NCI-H526 treated with DMSO at 0.1 percent for 48 hours (cell line): ENCODE measurements at places on chromosomes 7 and 10.

- DNase-seq = no peak
Observed at GRCh38 chr10:14060320-14061070, 270.2 kb downstream of the FRMD4A start.

- DNase-seq = no peak
Observed at GRCh38 chr10:77357185-77357584, 280.4 kb downstream of the KCNMA1 start.

- DNase-seq = no peak
Observed at GRCh38 chr7:101593556-101593955, 35.5 kb downstream of the MYL10 start.

DNA sequence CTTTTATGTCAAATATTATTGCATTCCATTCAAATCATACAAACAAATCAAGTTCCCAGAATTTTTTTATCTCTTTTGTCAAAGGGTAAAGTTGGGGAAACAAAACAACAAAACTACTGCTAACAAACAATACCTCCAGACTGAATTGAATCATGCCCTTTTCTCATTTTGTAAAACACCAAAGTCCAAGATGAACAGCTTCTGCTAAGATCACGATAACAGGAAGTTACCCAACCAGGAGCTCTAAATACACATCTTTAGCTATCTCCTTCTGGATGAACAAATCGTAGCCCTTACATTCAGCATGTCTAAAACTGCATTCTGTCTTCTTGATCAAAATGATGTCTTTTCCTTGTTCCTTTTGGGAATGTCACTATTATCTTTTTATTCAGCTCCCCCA, 97.4 kb downstream of the CTTNBP2 start:
- DNase-seq = no peak

GRCh38 chr10:112059220-112059619, 124.3 kb downstream of the GPAM start:
- DNase-seq = no peak

GRCh38 chr7:133016604-133017003, 65.3 kb downstream of the CHCHD3 start:
- no peak for DNase-seq

DNA sequence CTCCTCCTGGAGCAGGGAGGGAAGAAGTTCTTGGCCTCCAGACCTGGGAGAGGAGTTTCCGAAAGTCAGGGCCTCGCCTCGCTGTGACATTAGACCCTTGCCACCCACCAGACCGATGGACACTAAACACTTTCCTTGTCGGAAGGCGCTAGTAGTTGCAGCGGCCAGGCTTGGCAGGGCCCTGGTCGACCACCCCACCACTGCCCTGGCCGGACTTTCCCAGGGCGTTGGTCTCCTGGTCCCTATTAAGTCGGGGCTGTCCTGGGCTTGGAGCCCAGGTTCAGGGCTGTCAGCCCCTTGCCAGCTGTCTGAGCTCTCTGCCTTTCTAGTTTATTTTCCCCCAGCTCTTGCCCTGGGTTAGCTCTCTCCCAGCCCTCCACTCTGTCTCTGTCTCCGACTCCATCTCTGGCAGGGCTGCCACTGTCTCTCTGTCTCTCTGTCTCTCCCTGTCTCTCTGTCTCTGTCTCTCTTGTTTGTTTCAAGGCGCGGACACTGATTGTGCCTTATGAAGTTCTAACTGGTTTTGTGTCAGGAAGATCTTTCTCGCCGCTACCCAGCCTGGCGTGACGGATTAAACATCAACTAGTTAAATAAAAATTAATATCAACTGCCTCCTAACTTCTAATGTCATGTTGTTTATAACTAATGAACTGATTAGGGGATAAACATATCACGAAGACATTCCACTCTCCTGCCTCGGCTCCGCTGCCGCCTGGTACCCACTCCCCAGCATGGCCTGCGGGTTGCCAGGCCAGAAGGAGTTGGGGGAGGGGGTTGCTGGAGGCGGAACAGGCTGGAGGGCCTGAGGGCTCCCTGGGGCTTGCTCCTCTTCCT, 13.8 kb upstream of the PAX2 start:
- no peak for DNase-seq

- DNase-seq = no peak
Observed at GRCh38 chr7:15715435-15715834, 29.0 kb upstream of the MEOX2 start.

- no peak for DNase-seq
Observed at GRCh38 chr10:3516923-3517255, 268.1 kb downstream of the KLF6 start.

DNA sequence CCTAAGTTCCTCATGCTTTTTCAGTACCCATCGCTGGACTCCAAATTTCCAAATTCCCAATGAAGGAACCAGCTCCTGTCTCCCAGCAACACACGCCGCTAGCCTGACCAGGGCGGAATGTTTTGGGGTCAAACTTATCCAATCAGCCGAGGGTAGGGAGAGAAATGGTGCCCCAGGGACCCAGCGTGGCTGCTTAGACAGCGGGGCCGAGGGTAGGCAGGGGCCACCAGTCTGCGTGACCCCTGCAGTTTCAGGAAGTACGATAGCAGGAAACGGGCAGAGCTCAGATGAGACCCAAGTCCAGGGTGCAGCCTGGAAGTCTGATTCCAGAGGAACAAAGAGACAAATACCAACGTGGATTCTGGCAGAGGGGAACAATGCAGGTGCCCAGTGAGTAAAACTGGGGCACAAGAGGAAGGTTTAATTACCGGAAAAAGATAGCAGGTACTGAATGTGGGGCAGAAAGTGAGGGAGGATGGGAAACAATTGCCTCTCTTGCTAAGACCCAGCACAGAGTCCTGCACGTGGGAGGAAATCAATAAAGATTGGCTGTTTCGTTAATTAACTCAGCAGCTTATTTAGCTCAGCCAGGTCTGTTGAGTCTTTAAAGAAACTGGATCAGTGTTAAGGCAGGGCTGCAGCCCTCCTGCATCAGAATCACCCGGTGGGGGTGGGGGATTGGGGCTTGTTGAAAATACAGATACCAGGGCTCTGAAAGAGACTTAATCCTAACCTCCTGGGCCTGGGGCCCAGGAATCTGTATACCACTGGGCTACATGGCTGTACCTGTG, 50.4 kb upstream of the NFE2L3 start:
- no peak for DNase-seq

DNA sequence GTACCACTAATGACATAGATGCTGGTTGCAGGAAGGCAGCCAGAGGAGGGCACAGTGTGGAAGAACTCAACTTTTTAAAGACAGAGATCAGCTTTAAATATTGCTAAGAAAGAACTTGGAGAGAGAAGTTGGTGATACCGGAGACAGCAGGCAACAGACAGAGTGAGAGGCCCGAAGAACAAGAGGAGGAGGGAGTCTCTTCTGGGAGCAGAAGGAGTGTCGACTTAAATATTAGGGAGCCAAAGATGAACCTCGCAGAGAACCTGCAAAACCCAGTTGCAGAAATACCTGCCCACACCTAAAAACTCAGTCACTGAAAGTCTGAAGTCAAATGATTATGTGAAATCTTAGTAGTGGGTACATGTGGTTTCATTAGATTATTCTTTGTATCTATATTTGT, 3.4 kb upstream of the WDR86 start:
- no peak for DNase-seq
